ENCODE measurements at places on chromosomes 2 and 18.

- H3K36me3 ChIP-seq: peaks cover 60% of the 10 kb centered on the region
- peak overlapping the region; percentile 71 for H3K27ac ChIP-seq
- H3K4me3 ChIP-seq: peak overlapping the region; percentile 89
- DNase-seq: peak; percentile 80
- peaks cover 40% of the 10 kb centered on the region for H3K4me1 ChIP-seq
Observed at GRCh38 chr2:230441227-230441897, 25.4 kb downstream of the SP100 start.

- H3K4me1 ChIP-seq: no peaks in the 10 kb centered on the region
- H3K27ac ChIP-seq: no peak overlapping the region
- no peaks in the 10 kb centered on the region for H3K27me3 ChIP-seq
- H3K36me3 ChIP-seq: no peaks in the 10 kb centered on the region
- no peak for DNase-seq
Observed at GRCh38 chr2:36193680-36194079, 161.9 kb upstream of the CRIM1 start.

DNA sequence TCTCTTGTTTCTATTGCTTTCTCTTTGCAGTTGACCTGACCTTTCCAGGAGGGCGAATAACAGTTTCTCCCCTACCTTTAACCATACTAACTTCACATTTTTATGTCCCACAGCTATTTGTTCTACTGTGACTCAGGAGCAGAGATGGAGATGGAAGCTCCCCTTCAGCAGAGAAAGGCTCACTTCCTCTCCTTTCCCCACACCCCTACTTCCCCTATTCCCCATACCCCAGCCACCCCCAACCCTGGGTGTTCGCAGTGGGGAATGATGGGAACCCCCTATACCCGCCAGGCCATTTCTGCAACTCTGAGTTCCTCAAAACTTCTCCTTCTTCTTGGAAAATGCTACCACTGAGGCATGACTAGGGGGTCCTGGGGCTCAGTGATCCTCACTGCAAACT is 285.4 kb upstream of the MGAT5 start:
- H3K27ac ChIP-seq: no peak overlapping the region
- no peaks in the 10 kb centered on the region for H3K4me1 ChIP-seq
- H3K4me3 ChIP-seq: no peak overlapping the region
- DNase-seq: no peak

- no peak overlapping the region for H3K27ac ChIP-seq
- peaks cover 4% of the 10 kb centered on the region for H3K27me3 ChIP-seq
- no peak overlapping the region for H3K4me3 ChIP-seq
- no peaks in the 10 kb centered on the region for H3K36me3 ChIP-seq
Observed at GRCh38 chr2:19474128-19474527, 115.7 kb upstream of the OSR1 start.

DNA sequence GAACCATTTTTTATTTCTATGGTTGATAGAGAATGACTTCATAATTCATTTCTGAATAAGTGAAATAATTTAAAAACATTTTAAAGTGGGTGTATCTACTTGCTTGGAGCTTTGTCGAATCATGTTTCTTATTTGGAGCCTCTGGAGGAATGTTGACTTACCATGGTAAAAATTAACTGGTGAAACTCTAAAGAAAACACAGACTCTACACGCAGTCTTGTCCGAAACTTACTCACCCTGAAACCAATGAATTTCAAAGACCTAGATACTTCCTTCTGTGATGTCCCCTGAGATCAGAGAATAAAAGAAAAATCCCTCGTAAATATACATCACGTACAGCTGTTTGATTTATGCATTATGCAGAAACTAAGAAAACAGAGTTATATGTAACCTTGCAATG is 665.2 kb upstream of the NRXN1 start:
- no peaks in the 10 kb centered on the region for H3K27me3 ChIP-seq
- no peaks in the 10 kb centered on the region for H3K36me3 ChIP-seq
- no peaks in the 10 kb centered on the region for H3K4me1 ChIP-seq
- DNase-seq: no peak
- no peak overlapping the region for H3K4me3 ChIP-seq

- H3K4me3 ChIP-seq: no peak overlapping the region
- no peaks in the 10 kb centered on the region for H3K36me3 ChIP-seq
- no peak for DNase-seq
- H3K27ac ChIP-seq: no peak overlapping the region
- H3K27me3 ChIP-seq: no peaks in the 10 kb centered on the region
Observed at GRCh38 chr2:188511346-188511745, 219.7 kb downstream of the GULP1 start.

GRCh38 chr18:26362021-26362420 is 135.8 kb downstream of the TAF4B start:
- H3K4me1 ChIP-seq: no peaks in the 10 kb centered on the region
- H3K36me3 ChIP-seq: no peaks in the 10 kb centered on the region
- DNase-seq: no peak
- no peak overlapping the region for H3K27ac ChIP-seq
- no peaks in the 10 kb centered on the region for H3K27me3 ChIP-seq
